ENCODE measurements at places on chromosomes 12 and 14. TPM values are rescaled to one million over a fixed set of nuclear protein-coding genes. Genes with fewer than 3 reads are reported as not detected.
A peak's percentile ranks its signal among the peaks of the same experiment; 100 is the strongest.

TAS2R42 gene
- total RNA-seq = not detected

- no peaks in the 10 kb centered on the region for H3K27me3 ChIP-seq
- H3K27ac ChIP-seq = no peak overlapping the region
- peaks cover 7% of the 10 kb centered on the region for H3K4me1 ChIP-seq
- H3K36me3 ChIP-seq = peaks cover 63% of the 10 kb centered on the region
- H3K4me3 ChIP-seq = no peak overlapping the region
- no peak for DNase-seq
These were observed 7.8 kb downstream of the NEK9 start for GRCh38 chr14:75119056-75119455.

DNA sequence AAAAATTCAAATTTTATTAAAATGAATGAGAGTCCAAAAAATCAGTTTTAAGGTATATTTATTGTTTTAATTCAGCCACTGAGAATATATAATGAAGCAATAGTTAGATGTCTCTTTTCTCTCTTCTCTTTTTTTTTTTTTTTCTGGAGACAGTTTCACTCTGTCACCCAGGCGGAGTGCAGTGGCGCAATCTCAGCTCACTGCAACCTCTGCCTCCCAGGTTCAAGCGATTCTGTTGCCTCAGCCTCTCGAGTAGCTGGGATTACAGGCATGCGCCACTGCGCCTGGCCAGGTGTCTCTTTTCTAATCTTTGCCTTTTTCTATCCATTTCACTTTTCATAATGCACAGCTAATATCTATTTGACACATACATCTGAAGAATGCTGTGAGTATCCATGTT, 307.1 kb upstream of the RGS6 start:
- DNase-seq = peak; percentile 37
- H3K27me3 ChIP-seq = no peaks in the 10 kb centered on the region
- peaks cover 6% of the 10 kb centered on the region for H3K36me3 ChIP-seq
- H3K27ac ChIP-seq = no peak overlapping the region
- H3K4me1 ChIP-seq = no peaks in the 10 kb centered on the region
- no peak overlapping the region for H3K4me3 ChIP-seq

DNA sequence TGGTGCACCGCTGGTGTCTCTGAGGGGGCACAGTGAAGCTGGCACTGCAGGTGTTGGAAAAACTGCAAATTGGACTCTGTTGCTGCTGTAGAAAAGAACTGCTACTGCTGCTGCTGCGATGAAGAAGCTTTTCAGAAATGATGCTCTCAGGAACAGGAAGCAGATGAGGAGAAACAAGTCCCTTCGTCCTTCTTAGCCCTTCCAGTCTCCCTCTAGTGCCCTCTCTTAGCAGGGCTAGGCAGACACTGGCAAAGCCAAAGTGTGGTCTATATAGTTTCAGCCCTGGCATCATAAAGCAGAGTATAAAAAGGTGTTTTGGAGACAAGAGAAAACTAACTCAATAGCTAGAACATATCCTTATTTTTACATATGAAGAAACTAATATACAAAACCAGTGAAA, 174.5 kb downstream of the MYRFL start:
- H3K36me3 ChIP-seq = no peaks in the 10 kb centered on the region
- no peak overlapping the region for H3K4me3 ChIP-seq
- no peaks in the 10 kb centered on the region for H3K4me1 ChIP-seq
- no peak for DNase-seq
